ENCODE measurements at places on chromosomes 4 and X.

DNA sequence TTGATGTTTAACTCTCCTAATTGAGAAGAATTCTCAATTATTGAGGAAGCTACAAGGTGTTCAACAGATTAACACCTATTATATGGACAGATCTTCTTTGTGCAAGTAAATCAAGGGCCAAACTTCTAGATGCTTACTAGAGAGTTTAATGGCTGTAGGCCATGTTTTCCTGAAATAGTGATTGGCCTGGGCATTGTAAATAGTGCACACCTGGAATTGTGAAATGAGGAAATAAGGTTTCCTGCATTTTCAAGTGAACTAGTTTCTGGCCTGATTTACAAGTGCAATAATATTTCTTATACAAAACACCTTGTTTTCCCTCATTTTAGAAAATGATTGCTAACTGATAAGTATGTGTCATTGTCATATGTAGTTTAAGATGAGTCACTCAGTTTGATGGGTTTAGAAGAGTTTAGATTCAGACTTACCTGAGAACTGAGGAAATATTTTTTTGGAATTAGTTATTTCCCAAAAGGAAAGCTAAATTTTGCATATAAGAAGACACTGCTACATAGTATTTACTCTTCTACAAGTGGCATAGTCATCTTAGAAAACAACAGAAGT lies 21.2 kb downstream of the AFF1 start:
- DNase-seq = no peak

- no peak for DNase-seq
These were observed 1.0 kb downstream of the SCD5 start for GRCh38 chr4:82797405-82798111.

DNA sequence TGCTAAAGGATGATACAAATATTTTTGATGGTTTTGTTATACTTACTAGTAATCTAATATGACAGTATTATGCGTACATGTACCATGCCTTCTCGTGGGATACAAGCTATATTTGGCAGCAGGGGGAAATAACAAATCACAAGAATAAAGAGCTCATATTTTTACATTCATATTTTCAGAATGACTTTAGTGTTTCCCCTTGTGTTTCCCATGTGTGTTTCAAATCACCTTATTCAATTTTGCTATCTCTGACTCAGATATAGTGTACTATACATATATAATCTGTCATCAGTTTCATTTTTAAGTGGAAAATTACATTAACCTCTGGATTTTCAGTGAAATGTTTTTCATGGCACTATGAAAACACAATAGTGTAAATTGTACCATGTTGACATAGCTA lies 146.8 kb downstream of the RPA4 start:
- DNase-seq = no peak

DNA sequence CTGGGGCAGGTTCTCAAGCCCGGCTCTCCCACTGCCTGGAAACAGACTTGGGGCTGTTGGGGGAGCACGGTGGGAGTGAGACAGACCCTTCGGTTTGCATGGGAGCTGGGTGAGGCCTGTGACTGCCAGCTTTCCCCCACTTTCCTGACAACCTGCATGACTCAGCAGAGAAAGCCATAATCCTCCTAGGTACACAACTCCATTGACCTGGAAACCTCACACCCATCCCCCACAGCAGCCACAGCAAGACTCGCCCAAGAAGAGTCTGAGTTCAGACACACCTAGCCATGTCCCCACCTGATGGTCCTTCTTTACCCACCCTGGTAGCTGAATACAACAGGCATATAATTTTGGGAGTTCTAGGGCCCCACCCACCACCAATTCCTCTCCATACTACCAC lies 57.6 kb upstream of the UBQLN2 start:
- DNase-seq = no peak

DNA sequence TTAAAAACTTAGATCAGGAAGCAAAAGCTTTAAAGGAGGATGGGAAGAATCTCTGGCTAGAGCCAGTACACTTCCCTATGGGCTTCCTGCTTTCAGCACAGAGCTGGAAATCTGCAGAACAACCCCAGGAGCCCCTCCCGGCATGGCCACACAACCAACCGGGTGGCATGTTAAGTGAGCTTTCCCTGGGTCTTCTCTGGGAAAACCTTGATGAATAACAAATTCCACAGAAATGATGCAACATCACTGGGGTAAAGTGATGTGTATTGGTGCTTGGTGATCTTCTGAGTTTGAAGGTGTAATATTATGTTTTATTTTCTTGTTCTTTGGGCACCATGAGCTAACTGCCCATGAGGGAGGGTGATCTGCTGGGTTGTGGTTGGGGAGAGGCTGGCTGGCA lies 22.1 kb downstream of the NHS start:
- no peak for DNase-seq

- DNase-seq = no peak
These were observed 2.7 kb downstream of the SPON2 start for GRCh38 chr4:1169691-1170096.

DNA sequence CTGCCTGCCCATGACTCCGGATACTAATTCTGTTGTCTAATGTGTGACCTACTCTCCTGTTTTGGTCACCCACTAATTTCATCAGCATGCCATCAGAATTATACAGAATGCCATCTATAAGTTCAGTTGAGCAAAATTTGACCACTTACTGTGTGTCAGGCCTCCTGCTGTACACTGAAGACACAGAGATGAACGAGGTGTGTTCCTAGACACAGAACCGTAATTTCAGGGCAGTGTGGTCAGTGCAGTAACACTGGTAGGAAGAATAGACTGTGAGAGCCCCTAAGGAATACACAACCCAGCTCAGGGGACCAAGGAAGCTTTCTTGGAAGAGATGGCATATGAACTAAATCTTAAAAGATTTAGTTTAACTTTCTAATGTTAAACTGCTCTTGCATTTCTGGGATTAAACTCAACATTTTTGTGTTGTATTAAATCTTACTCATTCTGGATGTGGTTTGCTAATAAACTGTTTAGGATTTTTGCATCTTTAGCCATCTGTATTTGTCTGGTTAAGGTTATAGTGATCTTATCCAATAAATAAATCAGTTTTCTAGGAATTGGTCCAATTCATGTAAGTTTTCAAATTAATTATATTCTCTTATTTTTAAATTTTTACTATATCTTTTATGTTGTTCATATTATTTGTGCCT lies 34.3 kb downstream of the KANTR start:
- no peak for DNase-seq

GRCh38 chrX:29561417-29561816 lies 653.9 kb upstream of the MAGEB2 start:
- DNase-seq = no peak

DNA sequence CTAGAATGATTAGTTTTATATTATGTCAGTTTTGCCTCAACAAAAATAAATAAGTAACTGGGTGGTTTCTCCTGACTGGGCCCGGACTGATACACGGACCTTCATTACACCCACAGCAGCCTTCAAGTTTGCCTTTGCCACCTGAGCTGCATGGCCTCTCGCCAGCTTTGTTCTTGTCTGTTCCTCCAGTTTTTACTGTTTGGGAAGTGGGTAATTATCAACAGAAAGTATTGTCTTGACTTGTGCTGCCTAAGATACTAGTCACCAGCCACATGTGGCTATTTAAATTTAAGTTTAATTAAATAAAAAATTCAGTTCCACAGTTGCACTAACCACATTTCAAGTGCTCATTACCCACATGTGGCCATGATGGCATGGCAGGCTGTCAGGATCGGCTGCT lies 74.7 kb upstream of the INTU start:
- DNase-seq = no peak

DNA sequence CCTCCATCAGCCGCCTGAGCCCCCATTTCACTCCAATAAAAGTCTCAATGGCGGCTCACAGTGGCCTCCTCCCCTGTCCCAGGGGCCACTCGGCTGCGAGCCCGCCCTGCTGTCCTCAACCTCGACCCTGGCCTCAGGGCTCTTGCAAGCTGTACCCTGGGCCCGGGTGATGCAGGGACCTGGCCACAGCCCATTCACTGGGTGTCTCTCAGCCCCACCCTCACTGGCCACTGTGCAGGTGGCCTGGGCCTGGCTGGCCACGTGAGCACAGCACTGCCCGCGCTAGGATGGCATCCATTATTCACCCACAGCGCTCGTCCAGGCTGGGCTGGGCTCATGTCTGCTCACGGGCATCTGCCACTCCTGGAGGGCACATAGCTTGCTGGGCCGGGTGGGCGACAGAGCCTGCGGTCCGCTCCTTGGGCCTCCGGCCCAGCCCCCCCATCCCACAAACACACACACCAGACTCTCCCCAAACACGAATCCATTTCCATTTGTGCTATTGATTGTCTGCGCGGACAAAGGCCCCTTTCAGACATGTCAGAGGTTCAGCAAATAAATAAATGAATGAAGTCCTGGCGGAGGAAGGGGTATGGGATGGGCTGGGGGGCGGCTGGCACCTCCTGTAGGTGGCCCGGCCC lies 16.5 kb upstream of the FGFR3 start:
- DNase-seq = no peak

- DNase-seq = no peak
These were observed 41.2 kb downstream of the RPS6KA3 start for GRCh38 chrX:20225488-20225833.

DNA sequence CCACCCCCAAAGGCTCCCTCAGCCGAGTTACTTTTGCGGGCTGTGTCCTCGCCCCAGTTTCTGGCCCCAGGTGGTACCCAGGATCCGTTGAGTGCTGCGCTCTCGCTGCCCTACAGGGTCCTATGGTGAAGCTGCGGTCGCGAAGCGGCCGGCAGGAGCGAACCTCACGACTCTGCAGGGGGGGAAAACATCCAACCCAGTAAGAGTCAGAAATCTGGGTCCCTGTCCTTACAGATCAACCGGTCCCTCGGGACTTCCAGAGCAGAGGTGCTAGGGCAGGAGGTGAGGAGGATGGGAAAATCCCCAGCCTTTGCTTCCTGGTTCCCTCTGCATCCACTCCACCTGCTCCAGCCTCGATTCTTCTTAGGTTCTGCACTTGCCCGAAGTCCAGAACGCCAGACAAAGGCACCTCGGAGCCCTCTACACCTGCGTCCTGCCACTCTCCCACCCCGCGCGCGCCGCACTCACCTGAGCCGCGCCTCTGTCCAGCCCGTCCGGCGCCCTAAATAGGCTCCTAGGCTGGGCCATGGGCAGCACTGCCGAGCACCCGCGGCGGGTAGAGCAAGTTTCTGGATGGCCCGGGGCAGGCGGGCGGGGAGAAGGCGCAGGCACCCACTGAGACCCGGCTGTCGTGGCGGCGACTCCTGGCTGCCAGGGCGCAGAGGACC lies at the start of gene HS3ST1:
HS3ST1 (minus strand) TSS at position 664 of the 668 bp plus-strand sequence. CDS start 28,889 bp downstream, outside the sequence.
- DNase-seq = no peak

DNA sequence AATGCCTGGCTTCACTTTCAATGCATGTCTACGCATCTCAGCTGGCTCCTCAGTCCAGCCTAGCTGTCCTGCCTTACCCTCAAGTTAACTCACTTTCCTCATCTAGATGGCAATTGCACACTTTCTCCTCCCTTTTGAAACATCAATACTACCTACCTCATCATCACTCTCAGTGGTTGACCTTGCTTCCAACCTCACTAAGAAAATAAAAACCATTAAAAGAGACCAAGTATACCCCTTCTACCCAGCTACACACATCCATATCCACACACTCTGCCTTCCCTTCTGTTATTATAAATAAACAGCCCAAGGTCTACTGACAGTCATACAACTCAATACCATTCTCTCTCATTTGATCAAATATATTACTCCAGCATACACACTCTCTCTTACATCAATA lies 21.5 kb downstream of the SLC10A7 start:
- DNase-seq = no peak

GRCh38 chr4:106318511-106318910 lies 2.2 kb downstream of the AIMP1 start:
- DNase-seq = no peak

DNA sequence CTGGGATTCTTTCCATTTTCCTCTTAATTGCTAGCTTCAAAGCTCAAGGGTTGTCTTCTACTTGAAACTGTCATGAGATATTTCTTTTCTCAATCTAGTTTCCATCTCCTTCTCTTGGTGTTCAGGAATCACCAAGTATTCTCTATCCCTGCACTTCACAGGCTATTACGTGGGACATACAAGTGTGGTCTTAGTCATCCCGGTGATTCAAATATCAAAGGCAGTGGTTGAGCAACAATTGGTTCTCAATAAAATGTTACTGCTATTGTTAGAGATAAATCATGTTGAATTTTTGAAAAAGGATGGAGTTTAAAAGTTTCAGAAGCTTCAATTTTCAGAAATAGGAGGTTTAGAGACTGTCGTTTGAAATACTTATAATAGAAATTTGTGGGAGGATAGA lies 812.9 kb downstream of the FSTL5 start:
- no peak for DNase-seq

GRCh38 chrX:23901060-23901459 lies 6.7 kb downstream of the APOO start:
- no peak for DNase-seq

GRCh38 chr4:17492876-17493275 lies 19.0 kb downstream of the QDPR start:
- no peak for DNase-seq

- no peak for DNase-seq
These were observed 129.4 kb upstream of the ARSJ start for GRCh38 chr4:114108869-114109268.

DNA sequence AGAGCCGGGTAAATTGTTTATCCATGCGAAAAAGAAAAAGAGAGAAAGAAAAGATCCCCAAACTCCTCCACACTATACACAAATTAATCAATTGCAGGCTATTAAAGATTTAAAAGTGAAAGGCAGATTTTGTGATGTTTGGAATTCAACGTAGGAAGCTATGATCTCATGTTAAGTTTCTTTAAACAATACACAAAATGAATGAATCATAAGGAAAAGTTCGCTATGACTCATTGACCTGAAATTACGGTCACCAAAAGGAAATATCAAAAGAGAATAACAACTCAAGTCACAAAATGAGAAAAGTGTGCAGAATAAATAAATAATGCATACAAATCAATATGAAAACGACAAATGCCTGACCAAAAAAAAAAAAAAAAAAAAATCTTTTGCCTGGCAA lies 28.6 kb downstream of the CLNK start:
- DNase-seq = no peak

GRCh38 chr4:159562366-159562765 lies 459.5 kb downstream of the RAPGEF2 start:
- DNase-seq = no peak

DNA sequence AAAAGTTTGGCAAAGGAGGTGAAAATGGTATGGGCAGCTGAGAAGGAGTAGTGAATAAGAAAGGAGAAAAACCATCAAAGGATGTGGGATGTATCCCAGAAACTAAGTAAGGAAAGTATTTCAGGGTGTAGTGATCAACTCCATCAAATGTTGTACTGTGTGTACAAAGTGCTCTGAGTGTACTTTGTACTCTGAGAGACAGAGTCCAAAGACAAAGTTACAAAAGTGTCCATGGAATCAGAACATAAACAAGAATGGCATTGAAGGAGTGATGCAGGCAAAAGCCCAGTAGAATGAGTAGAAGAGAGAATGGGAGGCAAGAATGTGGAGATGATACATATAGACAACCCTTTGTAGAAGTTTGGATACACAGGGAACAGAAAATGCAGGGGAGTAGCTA lies 12.3 kb upstream of the PGRMC1 start:
- DNase-seq = no peak

- DNase-seq = no peak
These were observed 91.1 kb downstream of the SCFD2 start for GRCh38 chr4:53274609-53275268.

DNA sequence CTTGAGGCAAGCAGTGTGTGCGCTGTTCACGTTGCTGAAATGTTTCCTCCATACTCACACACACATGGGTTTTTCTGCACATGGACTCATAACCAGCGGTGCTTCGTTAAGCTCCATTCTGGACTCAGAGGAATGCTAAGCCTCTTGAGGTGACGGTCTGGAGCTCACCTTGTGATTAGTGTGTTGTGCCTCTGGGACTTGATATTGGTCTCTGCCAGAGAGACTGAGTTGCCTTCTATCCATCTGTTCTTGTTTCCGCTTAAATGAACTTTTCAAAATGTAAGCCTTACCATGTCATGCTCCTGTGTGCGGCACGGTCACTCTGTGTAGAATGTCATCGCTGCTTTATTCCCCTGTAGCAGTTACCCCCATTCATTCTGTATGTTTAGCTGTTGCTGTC lies 42.5 kb downstream of the ADD1 start:
- DNase-seq = no peak
